ENCODE measurements at places on chromosomes 5 and 9. TPM values are rescaled to one million over a fixed set of nuclear protein-coding genes. Genes with fewer than 3 reads are reported as not detected.

GRCh38 chr5:150401376-150402228 lies 11.1 kb downstream of the CD74 start:
- peak; percentile 37 for DNase-seq

Gene FOXD4L4
- total RNA-seq, result 0.36 TPM

GRCh38 chr9:115444959-115445358 lies 327.0 kb upstream of the TNC start:
- DNase-seq, result no peak

GRCh38 chr5:39661026-39661779 lies 236.4 kb upstream of the DAB2 start:
- no peak for DNase-seq

Gene LCN2
- total RNA-seq, result 1.1 TPM

DNA sequence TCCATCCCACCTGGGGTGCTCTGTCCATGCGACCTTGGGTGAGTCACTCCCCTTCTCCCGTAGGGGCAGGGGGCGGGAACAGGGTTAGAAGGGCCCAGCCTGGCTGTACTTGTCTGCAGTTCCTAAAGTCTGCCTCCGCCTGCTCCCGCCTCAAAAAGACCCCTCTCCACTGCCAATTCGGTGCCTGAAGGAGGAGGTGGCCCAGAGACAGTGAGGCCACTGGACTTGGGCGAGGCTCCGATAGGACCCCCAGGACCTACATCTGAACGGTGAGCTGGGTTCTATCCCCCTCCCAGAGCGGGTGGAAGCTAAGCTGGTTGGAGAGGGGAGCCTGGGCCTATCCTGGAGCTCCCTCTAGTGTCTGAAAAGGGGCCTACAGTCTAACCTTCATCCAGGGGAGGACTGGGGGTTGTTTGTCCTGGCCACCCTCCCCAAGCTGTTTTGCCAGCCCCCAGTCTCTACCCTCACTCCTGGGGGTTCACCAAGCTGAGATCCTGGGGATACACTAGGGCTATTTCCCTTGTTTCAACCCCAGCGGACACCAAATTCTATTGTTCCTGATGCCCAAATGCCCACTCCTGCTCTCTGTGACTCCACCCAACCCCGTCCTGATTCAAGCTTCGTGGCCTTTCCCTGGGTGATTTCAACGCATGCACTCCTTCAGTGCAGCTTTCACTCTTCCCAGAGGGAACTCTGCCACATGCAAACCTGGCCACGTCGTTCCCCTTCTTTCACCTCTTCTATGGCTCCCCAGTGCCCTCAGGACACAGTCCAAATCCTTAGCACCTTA lies 6.1 kb upstream of the CRB2 start:
- no peak for DNase-seq

- no peak for DNase-seq
These were observed 29.3 kb downstream of the ERAP1 start for GRCh38 chr5:96778409-96778808.

DNA sequence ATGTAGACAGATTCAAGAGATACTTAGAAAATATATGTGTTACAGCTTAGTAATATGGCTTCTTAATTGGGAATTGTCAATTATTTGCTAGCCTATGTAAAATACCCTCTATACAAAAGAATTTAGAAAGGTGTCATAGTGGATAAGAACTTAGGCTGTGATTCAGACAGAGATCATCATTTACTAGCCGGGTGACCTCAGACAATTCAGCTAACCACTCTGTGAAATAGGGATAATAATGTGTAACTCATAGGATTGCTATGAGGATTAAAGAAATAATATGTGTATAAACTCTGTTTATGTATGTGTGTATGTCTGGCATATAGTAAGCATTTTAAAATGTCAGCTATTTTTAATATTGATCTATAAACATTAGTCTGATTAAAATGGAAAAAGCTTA lies 5.9 kb upstream of the LARS1 start:
- no peak for DNase-seq

DNA sequence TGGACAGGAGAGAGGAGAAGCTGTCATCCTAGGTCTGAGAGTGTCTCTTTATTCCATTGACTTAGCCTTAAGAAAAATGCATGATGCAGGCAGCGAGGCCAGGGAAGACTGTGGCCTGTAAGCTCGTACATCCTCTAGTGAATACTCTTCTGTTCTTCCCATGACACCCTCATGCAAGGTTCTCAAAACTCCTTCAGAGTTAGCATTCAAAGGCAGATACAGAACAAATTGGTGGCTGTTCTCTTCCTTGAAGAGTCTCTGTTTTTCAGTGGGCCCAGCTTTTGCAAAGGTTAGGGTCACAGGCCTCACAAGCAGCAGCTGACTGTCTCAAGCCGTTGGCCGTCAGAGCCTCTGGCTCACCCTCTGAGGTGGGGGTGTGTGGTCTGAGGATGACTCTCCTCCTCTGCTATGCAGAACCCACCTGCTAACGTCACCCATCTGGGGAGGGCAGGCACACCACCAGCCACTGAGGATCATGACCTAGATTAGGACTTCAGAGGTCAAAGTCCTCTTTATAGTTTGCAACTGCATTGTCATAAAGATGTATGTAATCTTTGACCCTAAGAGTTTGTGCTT lies 15.1 kb downstream of the ADCY2 start:
- DNase-seq, result no peak

- DNase-seq, result no peak
These were observed 359.0 kb downstream of the SLIT3 start for GRCh38 chr5:168941901-168942300.

DNA sequence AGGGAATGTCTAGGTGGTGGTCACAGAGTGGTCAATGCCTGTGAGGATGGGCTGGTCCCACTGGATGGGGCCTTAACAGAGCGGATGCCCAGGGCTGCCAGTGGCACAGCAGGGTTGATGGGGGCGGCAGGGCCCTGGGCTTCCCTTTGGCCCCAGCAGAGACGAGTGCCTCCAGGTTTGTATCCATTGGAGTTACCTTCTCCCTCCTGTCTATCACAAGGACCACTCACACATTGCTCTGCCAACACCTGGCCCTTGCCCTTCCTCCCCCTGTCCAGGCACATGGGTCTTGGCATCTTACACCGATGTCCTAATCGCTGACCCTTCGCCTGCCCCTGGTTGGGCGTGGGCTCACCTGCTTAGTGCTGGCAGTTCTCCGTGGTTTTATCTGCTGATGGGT lies 26.2 kb upstream of the IRX4 start:
- DNase-seq, result no peak

Gene TMOD1
- total RNA-seq, result 56.6 TPM

GRCh38 chr9:116844621-116845020 lies 157.5 kb downstream of the TRIM32 start:
- no peak for DNase-seq

- no peak for DNase-seq
These were observed 267.0 kb downstream of the EBF1 start for GRCh38 chr5:158832731-158833130.

Gene FXN
- total RNA-seq, result 7.1 TPM

DNA sequence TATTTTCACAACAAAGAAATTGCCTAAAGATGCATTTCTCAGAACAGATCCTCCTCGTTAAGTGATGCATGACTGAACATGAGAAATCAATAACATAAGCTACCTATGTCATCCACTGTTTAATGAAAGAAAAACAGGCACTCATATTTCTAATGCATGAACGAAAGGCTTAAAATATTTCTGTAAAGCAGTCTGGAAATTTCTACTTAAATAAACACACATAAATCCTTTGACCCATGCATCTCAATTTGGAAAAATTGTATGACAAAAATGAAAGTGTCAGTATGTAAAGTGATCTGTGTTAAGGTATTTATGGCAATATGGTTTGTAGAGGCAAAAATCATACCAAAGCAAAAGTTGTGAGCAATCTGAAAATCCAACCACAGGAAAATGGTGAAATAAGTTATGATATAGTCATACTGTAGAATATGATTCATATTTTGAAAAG lies 399.2 kb upstream of the GRAMD2B start:
- DNase-seq, result no peak

- no peak for DNase-seq
These were observed 171.0 kb downstream of the OLFM1 start for GRCh38 chr9:135258461-135258860.

Gene CDX1
- total RNA-seq, result not detected

Gene DRD1
- total RNA-seq, result 0.62 TPM

DNA sequence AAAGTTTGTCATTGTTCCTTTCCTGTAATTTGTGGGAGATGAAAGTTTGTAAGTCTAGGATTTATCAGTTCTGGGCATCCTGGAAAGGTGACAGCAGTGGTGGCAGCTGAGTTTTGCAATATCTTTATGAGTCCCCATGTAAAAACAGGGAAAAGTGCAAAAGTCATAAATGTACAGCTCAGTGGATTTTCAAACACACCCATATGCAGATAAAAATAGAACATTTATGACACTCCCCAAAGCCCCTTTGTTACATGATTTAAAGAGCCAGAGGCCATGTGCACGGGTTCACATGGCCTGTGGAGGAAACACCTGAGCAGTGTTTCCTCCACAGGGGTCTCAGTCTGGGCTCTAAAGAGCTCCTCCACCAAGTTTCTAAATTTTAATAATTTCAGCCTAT lies 6.3 kb downstream of the TMEM38B start:
- no peak for DNase-seq

Gene FAXDC2
- 36.3 TPM for total RNA-seq

DNA sequence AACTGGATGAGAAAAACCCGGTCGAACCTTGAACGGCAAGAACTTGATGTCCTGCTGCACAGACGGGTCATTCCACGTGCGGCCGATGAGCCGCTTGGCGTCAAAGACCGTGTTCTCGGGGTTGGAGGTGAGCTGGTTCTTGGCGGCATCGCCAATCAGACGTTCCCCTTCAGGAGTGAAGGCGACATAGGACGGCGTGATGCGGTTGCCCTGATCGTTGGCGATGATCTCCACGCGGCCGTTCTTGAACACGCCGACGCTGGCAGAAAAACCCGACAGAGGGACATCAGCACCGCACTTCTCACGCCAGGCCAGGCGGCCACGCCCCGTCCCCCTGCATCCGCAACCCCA lies 519 bp downstream of the HSPA5 start:
- peak; percentile 75 for DNase-seq

GRCh38 chr9:122096620-122097415 lies 3.7 kb upstream of the TTLL11 start:
- DNase-seq, result no peak

- no peak for DNase-seq
These were observed 219.2 kb upstream of the KLF4 start for GRCh38 chr9:107708791-107709190.

Gene CKMT2
- 24.1 TPM for total RNA-seq

Gene KCNV2
- total RNA-seq, result not detected

DNA sequence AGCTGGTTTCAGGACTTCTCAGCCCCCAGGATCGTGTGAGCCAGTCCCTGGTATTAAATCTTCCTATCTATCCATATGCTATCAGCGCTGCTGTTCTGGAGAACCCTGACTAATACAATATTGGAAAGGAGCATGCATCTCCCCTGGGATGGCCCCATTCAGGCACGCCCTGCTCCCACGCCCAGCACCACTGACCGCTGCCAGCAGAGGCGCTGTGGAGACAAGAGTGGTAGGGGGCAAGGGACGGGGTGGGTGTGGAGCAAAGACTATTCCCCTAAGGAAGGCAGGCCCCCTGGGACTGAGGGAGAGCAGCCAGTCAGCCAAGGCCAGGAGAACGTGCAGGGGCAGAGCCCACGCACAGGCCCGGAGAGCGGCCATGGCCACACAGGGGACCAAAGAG lies 116.0 kb downstream of the VAV2 start:
- DNase-seq, result no peak

DNA sequence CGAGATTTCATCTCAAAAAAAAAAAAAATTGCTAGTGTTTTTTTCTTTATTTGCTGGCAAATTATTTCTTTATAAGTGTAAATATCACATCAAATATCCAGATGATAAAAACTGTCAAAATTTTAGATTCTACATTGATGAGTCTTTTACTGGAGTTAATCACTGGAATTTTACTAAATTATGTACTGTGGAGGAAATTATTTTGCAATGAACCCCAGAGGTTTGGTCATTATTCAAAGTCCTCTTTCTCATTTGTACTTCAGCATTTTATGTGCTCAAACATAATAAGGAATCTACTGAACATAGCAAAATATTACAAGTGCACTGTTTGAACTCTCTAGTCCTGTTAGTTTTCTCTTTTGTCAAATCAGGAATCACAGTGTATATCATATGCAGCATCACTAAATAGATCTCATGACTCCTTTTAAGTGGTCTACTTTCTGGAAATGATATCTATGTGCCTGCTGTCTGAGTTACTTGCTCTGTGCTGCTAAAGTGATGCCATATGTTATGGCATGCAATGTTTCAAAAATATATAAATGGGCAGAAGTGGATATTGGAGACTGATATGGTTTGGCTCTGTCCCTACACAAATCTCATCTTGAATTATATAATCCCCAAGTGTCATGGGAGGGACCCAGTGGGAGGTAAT lies 18.0 kb downstream of the OTULINL start:
- DNase-seq, result no peak

Gene FAM240B
- not detected for total RNA-seq

GRCh38 chr5:9125852-9126251 lies 420.0 kb downstream of the SEMA5A start:
- no peak for DNase-seq

Gene IRX2
- not detected for total RNA-seq

Gene KIF24
- total RNA-seq, result 0.78 TPM

Gene MCC
- 20.0 TPM for total RNA-seq

Gene CHSY3
- 19.5 TPM for total RNA-seq

DNA sequence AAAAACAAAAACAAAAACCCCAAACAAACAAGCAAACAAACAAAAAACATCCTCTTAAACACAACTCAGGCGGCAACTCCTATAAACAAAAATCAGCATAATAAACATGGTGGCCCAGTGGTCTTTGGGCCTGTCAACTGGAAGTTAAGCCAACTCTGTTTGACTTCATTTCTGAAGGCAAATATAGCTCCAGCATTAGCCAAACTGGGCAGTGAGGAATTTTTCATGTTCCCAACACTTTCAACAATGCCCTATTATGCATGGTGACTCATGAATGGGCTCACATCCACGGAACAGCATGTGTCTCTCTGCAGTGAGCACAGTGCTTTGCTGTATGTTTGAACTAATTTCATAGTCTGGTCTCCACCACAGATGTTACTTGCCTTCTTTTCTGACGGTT lies 143.9 kb upstream of the STC2 start:
- DNase-seq, result no peak

- no peak for DNase-seq
These were observed 344.9 kb downstream of the SEMA5A start for GRCh38 chr5:9201011-9201410.

GRCh38 chr9:133795049-133795448 lies 56.9 kb upstream of the SARDH start:
- no peak for DNase-seq

DNA sequence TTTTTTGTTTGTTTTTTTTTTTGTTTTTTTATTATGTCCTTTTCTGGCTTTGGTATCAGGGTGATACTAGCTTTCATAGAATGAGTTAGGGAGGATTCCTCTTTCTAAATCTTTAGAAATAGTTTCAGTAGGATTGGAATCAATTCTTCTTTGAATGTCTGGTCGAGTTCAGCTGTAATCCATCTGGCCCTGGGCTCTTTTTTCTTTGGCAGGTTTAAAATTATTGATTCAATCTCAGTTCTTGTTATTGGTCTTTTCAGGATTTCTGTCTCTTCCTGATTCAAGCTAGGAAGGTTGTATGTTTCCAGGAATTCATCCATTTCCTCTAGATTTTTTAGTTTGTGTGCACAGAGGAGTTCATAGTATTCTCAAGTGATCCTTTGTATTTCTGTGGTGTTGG lies 34.9 kb downstream of the IQGAP2 start:
- DNase-seq, result no peak

Data from aorta (tissue), 5 donors.